Psoas muscle (tissue), 8 donors: ENCODE measurements at places on chromosomes 4 and X. TPM values are rescaled to one million over a fixed set of nuclear protein-coding genes. Genes with fewer than 3 reads are reported as not detected.

GRCh38 chr4:73341454-73341853 is 62.6 kb upstream of the ALB start:
- no peaks in the 10 kb centered on the region for H3K4me1 ChIP-seq
- no peak overlapping the region for H3K27ac ChIP-seq
- H3K36me3 ChIP-seq: no peaks in the 10 kb centered on the region
- no peak for DNase-seq
- H3K4me3 ChIP-seq: no peak overlapping the region

The TRIM60 gene
- not detected for polyA plus RNA-seq

The APBB2 gene
- polyA plus RNA-seq: 3.2 TPM

GRCh38 chr4:161393602-161394001 is 770.2 kb downstream of the FSTL5 start:
- H3K27me3 ChIP-seq: no peaks in the 10 kb centered on the region
- no peak for DNase-seq
- H3K36me3 ChIP-seq: no peaks in the 10 kb centered on the region
- H3K4me1 ChIP-seq: no peaks in the 10 kb centered on the region
- no peak overlapping the region for H3K4me3 ChIP-seq

The TBX22 gene
- polyA plus RNA-seq: not detected

The FGFBP1 gene
- not detected for polyA plus RNA-seq

GRCh38 chrX:17580539-17581152 is 156.6 kb upstream of the SCML1 start:
- H3K4me1 ChIP-seq: no peaks in the 10 kb centered on the region
- H3K27ac ChIP-seq: peak overlapping the region; percentile 47
- peaks cover 34% of the 10 kb centered on the region for H3K27me3 ChIP-seq
- H3K4me3 ChIP-seq: no peak overlapping the region

The SERTM2 gene
- polyA plus RNA-seq: not detected

- no peaks in the 10 kb centered on the region for H3K36me3 ChIP-seq
- DNase-seq: peak; percentile 52
- peaks cover 4% of the 10 kb centered on the region for H3K4me1 ChIP-seq
- peak within 1 kb of the TSS; percentile 62 for H3K4me3 ChIP-seq
- no peak within 1 kb of the TSS for H3K27ac ChIP-seq
Observed at GRCh38 chr4:144645631-144646522, at the start of gene HHIP. Gene HHIP (plus strand): TSS chr4:144646156. CDS start chr4:144646676, 520 bp downstream.

- DNase-seq: no peak
- no peak overlapping the region for H3K27ac ChIP-seq
Observed at GRCh38 chr4:17463606-17464005, 48.3 kb downstream of the QDPR start.

GRCh38 chrX:21738210-21738949 is 19.5 kb downstream of the SMPX start:
- peak overlapping the region; percentile 78 for H3K27ac ChIP-seq
- peaks cover 16% of the 10 kb centered on the region for H3K4me1 ChIP-seq
- H3K27me3 ChIP-seq: peaks cover 3% of the 10 kb centered on the region

The CENPVL2 gene
- not detected for polyA plus RNA-seq

- no peak overlapping the region for H3K4me3 ChIP-seq
- DNase-seq: no peak
- no peaks in the 10 kb centered on the region for H3K27me3 ChIP-seq
- no peak overlapping the region for H3K27ac ChIP-seq
- H3K4me1 ChIP-seq: no peaks in the 10 kb centered on the region
Observed at GRCh38 chr4:121238461-121238860, 74.3 kb upstream of the TNIP3 start.

The SSX4 gene
- polyA plus RNA-seq: not detected

The ATXN3L gene
- polyA plus RNA-seq: not detected

GRCh38 chr4:89411539-89412309 is 104.1 kb upstream of the GPRIN3 start:
- H3K27ac ChIP-seq: no peak overlapping the region
- DNase-seq: no peak
- peaks cover 1% of the 10 kb centered on the region for H3K27me3 ChIP-seq
- H3K4me1 ChIP-seq: no peaks in the 10 kb centered on the region
- no peak overlapping the region for H3K4me3 ChIP-seq

The MAD2L1 gene
- 1.5 TPM for polyA plus RNA-seq

The SLC16A2 gene
- 1.3 TPM for polyA plus RNA-seq

GRCh38 chr4:183352546-183352945 is 30.3 kb upstream of the CLDN24 start:
- H3K36me3 ChIP-seq: no peaks in the 10 kb centered on the region
- H3K4me1 ChIP-seq: no peaks in the 10 kb centered on the region
- H3K27me3 ChIP-seq: peaks cover 4% of the 10 kb centered on the region
- no peak overlapping the region for H3K27ac ChIP-seq
- H3K4me3 ChIP-seq: no peak overlapping the region

The SPARCL1 gene
- 260 TPM for polyA plus RNA-seq

DNA sequence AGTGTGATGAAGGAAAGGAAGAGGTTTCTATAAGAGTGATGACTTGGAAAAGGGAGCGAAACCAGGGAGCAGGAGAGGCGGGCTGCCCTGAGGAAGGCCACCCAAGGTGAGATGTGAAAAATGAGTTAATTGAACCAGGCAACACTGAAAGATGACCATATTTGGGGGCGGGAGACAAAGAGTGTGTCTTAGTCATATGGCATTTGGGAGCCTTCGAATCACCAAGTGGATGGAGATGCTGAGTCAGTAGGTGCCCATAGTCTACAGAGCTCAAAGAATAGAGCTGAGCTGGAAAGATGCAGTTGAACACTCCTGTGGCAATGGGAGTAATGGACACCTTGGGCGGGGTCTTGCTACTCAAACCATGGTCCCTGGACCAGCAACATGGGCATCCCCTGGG is 8.3 kb upstream of the TLR8 start:
- no peaks in the 10 kb centered on the region for H3K36me3 ChIP-seq
- H3K4me1 ChIP-seq: no peaks in the 10 kb centered on the region
- H3K27me3 ChIP-seq: no peaks in the 10 kb centered on the region
- H3K27ac ChIP-seq: no peak overlapping the region
- no peak for DNase-seq

DNA sequence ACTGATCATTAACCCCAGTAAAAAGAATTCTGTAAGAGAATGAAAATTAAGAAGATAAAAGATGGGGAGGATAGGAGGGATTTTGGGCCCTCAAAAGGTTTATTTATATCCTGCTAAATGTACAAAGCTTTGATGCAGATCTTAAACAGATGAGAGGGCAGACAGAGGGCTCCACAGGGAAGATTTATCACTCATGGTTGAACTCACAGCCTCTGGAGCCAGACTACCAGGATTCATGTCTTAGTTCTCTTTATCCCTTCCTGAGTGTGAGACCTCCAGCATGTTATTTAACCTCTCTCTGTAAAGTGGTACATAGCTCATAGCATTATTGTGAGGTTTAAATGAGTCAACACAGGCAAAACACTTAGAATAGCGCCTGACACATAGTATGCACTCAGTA is 74.4 kb downstream of the SOWAHB start:
- H3K27ac ChIP-seq: no peak overlapping the region
- no peak overlapping the region for H3K4me3 ChIP-seq

The SLC35A2 gene
- polyA plus RNA-seq: 13.2 TPM

GRCh38 chrX:57952320-57952678 is 42.0 kb upstream of the ZXDA start:
- H3K27me3 ChIP-seq: no peaks in the 10 kb centered on the region
- H3K4me1 ChIP-seq: no peaks in the 10 kb centered on the region
- no peak overlapping the region for H3K4me3 ChIP-seq
- peak; percentile 50 for DNase-seq
- no peaks in the 10 kb centered on the region for H3K36me3 ChIP-seq
- no peak overlapping the region for H3K27ac ChIP-seq

DNA sequence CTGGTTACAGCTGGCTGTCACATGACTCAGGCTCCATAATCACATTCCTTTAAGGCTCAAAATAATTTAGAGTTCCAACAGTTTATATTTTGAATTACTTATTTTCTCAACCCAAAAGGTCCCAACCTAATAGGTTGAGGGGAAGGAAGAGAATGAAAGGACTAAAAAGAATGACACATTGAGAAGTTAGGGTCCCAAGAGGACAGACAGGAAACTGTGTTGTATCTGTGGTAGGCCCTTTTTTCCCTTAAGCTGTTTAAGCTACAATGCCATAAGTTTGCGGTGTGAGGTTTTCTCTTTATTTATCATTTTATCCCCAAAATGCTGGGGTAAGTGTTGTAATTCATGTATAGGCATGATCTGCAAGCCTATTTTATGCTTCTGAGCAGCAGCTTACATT is 290.2 kb downstream of the ZNF674 start:
- H3K27ac ChIP-seq: no peak overlapping the region
- no peaks in the 10 kb centered on the region for H3K4me1 ChIP-seq
- H3K4me3 ChIP-seq: no peak overlapping the region
- H3K36me3 ChIP-seq: no peaks in the 10 kb centered on the region

- H3K4me3 ChIP-seq: no peak overlapping the region
- peaks cover 12% of the 10 kb centered on the region for H3K4me1 ChIP-seq
- no peaks in the 10 kb centered on the region for H3K36me3 ChIP-seq
- H3K27me3 ChIP-seq: no peaks in the 10 kb centered on the region
Observed at GRCh38 chrX:112827292-112827903, 13.2 kb downstream of the AMOT start.

- H3K27me3 ChIP-seq: no peaks in the 10 kb centered on the region
- no peaks in the 10 kb centered on the region for H3K36me3 ChIP-seq
- no peaks in the 10 kb centered on the region for H3K4me1 ChIP-seq
- no peak for DNase-seq
Observed at GRCh38 chrX:9626379-9626778, 139.3 kb downstream of the GPR143 start.

The STPG2 gene
- polyA plus RNA-seq: not detected

DNA sequence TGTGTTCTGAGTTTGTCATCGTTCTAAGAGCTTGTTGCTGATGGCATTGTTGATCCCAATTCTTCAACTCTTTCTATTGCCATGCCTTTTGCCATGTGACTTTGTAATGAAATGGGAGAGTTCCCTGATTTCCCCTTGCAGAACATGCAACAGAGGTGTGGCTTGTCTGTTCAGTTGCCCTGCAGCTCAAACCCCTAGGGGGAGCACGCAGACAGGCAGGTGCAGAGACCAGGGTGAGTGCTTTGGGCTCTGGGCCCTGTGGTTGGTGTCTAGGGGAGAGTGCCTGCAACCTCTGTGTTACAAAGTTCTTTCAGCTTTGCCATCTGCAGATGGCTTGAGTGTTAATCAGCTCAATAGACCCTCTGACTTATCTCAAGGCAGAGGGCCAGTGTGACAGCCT is 332.7 kb downstream of the MID1IP1 start:
- H3K36me3 ChIP-seq: no peaks in the 10 kb centered on the region
- no peaks in the 10 kb centered on the region for H3K27me3 ChIP-seq
- H3K27ac ChIP-seq: no peak overlapping the region
- DNase-seq: no peak

DNA sequence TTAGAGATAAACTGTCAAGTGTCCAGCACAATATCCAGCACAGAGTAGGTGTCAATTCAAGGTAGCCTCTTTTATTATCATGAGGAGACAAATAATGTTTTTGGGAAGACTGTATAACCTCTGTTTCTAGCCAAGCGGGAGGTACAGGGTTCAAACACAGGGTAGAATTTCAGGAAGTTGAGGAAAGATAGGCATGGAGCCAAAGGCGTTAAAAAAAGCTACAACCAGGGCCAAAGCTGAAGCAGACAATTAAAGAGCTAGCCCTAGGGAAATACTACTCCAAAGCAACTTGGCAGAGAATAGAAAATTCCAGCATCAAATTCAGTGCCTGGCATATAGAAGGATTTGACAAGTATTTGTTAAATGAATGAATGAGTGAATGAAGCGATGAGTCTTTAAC is 40.0 kb upstream of the CASK start:
- no peak overlapping the region for H3K27ac ChIP-seq
- H3K4me1 ChIP-seq: no peaks in the 10 kb centered on the region

The COX7B2 gene
- not detected for polyA plus RNA-seq

DNA sequence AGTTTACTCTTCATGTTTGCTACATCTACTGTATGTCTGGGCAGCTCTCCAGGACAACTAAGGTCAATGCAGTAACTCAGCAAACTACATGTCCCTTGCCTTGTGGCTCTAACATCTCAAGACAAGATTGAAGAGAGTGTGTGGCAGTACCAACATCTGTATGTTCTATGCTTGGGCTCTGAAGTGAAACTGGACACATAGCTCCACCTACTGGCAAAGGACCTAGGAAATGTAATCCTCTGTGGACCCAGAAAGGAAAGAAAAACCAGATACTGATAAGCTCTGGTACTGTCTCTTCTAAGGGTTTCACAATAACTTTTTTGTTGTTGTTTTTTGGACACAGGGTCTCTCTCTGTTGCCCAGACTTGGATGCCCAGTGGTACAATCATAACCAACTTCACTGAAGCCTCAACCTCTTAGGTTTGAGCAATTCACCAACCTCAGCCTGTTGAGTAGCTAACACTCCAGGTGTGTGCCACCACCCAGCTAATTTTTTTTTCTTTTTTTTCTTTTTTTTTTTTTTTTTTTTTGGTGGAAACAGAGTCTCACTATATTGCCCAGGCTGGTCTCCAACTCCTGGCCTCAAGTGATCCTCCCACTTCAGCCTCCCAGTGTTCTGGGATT is 64.1 kb downstream of the QDPR start:
- H3K36me3 ChIP-seq: no peaks in the 10 kb centered on the region
- no peaks in the 10 kb centered on the region for H3K27me3 ChIP-seq
- no peaks in the 10 kb centered on the region for H3K4me1 ChIP-seq

The VCX gene
- not detected for polyA plus RNA-seq

The NXF2 gene
- not detected for polyA plus RNA-seq

DNA sequence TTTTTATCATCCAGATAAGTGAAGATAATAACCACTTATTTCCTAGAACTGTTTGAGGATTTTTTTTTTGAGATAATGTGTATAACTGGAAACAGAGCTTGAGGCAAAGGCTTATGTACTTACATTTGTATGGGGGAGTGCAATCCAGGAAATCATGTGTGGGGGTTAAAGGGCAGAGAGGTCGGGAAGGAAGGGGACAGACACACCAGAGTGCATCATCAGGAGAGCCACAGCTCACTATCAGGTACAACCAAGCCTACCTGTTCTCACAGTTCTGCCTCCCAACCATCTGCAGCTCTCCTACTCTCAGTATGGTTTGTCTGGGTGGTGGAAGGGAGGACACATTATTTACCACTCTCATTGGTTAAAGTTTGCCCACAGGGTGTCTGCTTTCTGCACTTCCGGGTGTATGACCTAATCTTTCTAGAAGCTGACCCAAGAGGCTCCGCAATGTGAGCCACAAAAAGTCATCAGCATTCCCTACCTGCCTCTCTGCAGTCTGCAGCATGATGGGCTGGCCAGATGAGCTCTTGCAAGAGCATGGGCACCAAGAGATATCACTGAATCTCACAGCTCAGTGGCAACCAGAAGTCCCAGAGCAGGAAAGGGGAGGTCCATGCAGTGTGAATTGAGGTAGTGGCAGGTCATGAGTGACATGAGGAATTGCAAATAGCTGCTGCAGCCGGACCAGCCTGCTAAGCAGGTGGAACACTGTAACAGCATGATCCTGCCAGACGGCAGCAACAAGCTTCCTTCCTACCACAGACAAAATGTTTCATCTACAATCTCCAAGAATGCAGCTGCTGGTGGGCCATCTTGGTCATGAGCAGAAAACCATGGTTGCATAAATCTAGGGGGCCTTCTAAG is 36.9 kb upstream of the SPRY1 start:
- DNase-seq: no peak
- no peak overlapping the region for H3K4me3 ChIP-seq
- H3K27ac ChIP-seq: no peak overlapping the region
